ENCODE measurements at places on chromosomes 7 and 10.
A peak's percentile ranks its signal among the peaks of the same experiment; 100 is the strongest.

- no peak for DNase-seq
These were observed 172.4 kb upstream of the AGR3 start for GRCh38 chr7:17054206-17054605.

DNA sequence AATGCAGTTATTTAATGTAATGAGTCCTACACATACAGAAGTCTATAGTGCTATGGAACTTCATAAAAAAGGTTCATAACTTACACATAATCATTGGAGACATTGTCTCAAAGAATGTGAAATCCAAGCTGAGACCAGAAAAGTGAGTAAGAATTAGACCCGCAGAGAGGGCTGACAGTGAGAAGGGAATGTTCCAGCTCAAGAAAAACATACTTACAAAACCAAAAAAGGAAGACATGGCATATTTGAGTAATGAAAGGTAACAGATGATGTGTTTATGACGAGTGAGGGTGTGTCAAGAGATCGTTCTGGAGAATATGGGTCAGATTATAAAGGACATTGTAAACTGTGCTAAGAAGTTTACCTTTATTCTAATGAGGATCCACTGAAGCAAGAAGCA, 566.5 kb downstream of the ATRNL1 start:
- DNase-seq = no peak

GRCh38 chr7:30733216-30733615, 18.7 kb upstream of the INMT start:
- DNase-seq = no peak

DNA sequence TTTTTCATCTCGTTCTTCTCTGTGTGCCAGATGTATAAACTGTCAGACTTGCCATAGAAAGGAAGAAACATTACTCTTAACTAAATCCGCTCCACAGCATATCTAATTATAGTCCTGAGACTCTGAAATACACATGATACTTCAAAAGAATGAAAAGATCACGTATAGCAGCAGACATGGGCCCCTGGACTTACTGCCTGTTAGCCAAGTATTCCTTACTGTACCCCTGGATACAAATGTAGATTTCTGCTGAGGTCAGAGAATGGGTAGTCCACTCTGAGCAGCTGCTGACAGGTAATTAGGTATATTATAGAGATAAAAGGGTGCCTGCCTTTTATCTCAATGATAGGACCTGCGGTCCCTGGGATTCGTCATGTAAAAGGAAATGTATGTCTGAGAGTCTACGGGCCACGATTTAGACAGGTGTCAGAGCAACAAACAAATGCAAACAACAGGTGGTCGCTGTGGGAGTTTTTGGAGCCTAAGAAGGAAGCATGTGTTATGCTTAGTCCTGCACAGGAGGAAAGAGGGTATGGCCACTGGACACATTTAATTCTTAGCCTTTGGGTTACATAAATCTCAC, 69.4 kb downstream of the VOPP1 start:
- no peak for DNase-seq

- DNase-seq = no peak
These were observed 139.1 kb downstream of the XPNPEP1 start for GRCh38 chr10:109784236-109784635.

DNA sequence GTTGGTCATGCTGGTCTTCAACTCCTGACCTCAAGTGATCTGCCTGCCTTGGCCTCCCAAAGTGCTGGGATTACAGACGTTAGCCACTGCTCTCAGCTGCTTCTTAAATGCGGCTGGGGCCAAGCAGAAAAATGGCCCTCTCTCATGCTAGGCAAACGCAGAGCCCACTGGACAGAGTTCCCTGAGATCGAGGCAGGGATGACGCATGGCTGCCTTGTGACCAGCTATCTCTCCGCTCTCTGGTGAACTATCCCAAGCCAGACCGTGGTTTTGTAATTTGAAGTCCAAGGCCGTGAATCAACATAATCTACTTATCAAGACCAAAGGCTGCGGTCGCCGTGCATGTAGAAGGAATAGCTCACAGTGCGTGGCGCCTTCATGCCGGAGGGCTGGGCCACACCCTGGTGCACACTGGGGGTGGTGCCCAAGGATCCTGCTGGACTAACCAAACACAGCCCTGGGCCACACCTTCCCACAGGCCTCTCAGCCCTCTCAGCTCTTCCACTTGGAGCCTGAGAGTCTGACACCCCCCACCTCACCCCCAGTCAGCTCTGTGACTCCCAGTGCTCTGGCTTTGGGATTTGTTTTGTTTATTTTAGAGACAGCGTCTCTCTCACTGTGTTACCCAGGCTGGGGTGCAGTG, 88.1 kb upstream of the CUX1 start:
- DNase-seq = peak; percentile 100

- no peak for DNase-seq
These were observed 24.8 kb upstream of the INPP5A start for GRCh38 chr10:132512693-132513345.
